Astrocyte of the cerebellum (primary cell): ENCODE measurements at places on chromosomes 16 and 17.

GRCh38 chr17:12536472-12536871, 129.2 kb upstream of the MYOCD start:
- no peak for DNase-seq

- no peak for DNase-seq
These were observed 109.3 kb upstream of the TNRC6C start for GRCh38 chr17:77849239-77849638.

DNA sequence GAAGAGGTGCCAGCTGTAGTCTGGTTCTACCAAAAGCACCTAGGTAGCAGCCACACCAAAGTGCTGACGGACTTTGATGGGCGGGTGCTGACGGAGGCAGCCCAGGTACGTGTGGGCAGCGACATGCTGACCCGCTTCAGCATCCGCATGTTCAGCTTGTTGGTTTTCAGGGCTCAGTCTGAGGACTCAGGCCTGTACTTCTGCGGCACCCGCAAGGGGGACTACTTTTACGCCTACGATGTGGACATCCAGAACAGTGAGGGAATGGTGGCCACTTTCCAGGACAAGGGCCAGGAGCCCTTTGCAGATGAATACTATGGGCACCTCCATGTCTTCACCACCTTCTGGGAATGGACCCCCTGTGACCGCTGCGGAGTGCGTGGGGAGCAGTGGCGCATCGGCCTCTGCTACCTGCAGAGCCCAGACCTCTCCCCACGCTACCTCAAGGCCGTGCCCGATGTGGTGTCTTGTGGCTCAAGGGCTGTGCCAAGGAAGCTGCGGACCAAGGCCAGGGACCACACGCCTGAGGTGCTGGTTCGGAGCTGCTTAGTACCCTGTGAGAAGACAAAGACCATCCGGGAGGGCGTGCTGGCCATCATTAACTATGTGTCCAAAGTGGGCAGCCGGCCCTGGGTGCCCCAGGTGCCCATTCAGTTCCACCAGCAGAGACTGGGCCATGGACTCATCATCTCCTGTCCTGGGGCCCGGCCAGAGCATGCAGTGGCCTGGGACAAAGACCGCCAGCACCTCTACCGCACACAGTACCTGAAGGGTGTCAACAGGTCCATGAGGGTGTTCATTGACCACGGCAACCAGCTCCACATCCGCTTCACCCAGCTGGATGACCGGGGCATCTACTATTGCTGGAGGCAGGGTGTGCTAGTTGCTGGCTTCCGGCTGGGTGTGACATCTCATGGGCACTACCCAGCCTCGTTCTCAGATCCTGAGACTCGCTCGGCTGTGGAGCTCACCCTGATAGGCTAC, 5.0 kb upstream of the EFTUD2 start:
- DNase-seq: no peak

DNA sequence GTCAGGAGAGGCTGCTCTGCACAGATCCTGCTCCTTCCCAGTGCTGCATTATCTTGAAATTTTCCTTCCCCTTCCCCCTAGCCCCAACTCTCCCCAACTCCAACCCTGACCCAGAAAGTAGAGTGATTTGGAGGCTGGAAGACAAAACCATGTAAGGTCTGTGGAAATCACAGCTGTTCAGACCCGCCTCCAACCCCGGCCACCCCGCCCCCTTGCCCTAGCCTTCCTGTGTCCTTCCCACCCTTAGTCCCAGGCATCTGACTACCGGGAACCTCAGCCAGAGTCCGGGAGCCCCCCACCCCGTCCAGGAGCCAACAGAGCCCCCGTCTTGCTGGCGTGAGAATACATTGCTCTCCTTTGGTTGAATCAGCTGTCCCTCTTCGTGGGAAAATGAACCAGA, at the start of gene AOC3:
AOC3 (plus strand) TSS at position 246 of the 400 bp plus-strand sequence; CDS start at position 391, 145 bp downstream.
- DNase-seq: no peak

GRCh38 chr16:12881182-12881581, 20.2 kb upstream of the SHISA9 start:
- DNase-seq: no peak

- DNase-seq: no peak
These were observed 72.7 kb downstream of the OMG start for GRCh38 chr17:31224366-31224765.

DNA sequence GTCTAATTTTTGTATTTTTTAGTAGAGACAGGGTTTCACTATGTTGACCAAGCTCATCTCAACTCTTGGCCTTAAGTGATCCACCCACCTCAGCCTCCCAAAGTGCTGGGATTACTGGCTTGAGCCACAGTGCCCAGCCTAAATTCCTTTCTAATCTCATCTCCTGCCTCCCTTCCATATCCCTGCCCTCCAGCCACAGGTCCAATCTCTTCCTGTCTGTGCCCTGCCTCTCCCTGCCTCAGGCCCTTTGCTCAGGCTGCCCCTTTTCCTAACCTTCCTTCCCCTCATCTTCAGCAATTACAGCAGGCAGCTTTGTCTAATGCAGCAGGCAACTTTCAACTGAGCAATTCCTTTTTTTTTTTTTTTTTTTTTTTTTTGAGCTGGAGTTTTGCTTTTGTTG, 46.8 kb downstream of the CFAP20 start:
- no peak for DNase-seq

DNA sequence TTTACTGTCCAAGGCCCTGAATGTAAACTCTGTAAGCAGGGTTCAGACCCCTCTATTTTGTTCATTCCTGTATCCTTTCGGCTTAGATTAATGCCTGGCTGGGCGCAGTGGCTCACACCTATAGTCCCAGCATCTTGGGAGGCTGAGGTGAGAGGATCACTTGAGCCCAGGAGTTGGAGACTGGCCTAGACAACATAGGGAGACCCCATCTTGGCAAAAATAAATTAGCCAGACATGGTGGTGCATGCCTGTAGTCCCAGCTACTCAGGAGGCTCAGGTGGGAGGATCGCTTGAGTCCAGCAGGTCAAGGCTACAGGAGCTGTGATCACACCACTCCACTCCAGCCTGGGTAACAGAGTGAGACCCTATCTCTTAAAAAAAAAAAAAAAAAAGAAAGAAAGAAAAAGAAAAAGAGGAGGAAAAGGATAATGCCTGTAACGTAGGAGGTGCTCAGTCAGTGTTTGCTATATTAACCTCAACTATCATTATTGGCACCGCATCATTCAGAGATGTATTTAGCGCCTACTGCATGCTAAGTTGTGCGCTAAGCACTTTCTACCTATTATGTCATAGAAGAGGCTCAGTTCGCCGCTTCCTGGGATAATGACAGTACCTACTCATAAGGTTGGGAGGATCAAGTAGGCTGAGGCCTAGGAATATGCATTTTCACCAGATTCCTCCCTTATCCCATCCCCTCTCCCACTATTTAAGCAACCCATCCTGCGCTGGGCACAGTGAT, 5.0 kb downstream of the SOCS1 start:
- no peak for DNase-seq

DNA sequence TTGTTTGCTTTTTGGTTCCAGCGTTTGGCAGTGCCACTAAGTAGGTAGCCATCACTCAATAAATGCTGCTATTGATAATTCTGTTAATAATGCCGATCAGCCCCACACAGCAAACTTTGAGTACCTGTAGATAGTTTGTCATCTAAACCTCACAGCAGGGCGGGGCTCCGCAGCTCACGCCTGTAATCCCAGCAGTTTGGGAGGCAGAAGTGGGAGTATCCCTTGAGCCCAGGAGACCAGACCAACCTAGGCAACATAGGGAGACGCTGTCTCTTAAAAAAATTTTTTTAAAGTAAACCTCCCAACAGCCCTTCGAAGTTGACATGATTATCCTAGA, 1.6 kb downstream of the BFAR start:
- no peak for DNase-seq

DNA sequence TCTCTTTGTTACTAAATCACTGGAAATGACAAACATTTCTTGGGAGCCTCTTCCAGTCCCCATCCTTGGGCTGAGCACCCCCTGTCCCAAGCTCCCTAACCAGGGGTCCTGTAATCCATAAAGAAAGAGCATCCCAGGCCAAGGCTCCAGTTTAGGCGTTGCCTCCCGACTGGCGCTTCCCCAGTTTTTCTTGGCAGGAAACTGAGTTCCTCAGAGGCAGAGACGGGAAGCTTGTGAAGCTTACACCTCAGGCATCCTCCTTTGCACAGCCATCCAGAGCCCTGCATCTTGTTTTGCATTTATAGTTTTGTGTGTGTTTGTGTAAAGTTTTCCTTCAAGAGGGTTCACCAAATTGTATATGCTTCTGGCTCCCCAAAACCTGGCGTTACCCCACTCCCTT, 7.1 kb downstream of the COPZ2 start:
- peak; percentile 26 for DNase-seq

DNA sequence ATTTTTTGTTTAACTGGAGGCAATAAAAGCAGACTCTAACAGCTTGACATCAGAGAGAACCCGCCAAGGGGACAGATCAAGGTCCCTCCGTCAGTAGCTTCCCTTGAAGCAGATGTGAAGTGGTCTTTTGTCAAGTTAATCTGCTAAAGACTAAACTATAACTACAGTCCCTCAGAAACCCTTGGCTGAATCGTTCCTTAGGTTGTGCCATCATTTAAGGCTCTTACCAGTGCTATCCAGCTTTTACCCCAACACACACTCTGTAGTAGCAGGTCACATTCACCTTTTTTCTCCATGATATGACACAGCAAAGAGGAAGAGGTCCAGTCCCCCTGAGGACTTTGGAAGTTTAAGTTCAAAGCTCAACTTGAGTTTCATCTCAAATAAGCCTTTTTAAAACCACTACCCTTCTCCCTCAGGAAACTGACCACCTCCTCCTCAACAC, 49.7 kb downstream of the ERN1 start:
- no peak for DNase-seq

DNA sequence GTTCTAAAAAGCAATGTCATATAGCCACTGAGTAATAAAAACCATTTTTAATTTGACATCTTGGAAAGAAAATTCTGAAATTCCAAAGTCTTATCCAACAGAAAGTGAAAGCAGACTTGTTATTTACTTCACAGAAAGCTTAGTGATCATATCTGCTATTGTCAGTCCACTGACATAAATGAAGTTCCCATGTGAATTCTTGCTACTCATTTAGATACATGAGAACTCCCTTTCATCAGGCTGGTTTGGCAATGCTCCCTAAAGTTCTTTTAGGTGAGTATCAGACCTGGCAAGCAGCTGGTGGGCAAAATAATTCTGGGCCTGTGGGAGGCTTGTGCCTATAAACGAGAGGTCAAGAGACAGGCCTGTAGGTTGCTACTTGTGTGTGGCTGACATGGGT, 23.4 kb downstream of the NME2 start:
- DNase-seq: no peak

DNA sequence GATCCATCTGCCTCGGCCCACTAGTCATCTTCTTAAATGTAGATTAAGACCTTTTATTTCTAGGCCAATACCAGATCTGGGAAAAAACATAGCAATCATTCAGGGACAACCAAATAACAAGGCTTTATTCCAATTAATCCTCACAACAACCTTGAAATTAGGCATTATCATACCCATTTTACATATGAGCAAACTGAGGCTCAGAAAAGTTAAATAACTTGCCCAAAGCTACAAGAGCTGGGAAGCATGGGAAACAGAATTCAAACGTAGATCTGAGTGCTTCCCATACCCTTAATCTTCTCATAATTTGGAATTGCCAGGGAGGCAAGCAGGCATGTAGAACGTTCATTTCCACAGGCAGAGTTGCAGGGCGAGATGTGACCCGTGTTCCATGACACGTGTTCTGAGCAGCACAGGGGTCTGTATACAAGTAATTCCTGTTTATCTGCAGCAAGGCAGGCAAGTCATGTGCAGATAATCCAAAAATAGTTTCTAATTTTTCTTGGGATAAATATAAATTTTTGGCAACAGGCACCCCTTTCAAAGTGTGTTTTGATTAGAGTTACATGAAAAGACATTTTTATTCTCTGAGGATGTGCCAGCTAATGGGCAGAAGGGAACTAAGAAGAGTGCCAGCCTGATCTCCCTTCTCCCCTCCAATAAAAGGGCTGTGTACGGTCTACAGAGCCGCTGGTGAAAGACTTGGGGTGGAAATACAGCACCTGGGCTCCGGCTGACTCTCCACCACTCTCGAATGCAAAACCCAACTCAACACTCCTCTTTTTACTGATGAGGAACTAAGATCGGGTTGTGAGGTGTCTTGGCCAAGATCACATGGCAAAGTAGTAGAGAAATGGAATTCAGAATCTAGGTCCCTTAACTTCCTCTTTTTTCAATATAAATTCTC, 27.7 kb upstream of the MYOCD start:
- DNase-seq: no peak

GRCh38 chr17:31509805-31510177, 118.3 kb downstream of the RAB11FIP4 start:
- no peak for DNase-seq

DNA sequence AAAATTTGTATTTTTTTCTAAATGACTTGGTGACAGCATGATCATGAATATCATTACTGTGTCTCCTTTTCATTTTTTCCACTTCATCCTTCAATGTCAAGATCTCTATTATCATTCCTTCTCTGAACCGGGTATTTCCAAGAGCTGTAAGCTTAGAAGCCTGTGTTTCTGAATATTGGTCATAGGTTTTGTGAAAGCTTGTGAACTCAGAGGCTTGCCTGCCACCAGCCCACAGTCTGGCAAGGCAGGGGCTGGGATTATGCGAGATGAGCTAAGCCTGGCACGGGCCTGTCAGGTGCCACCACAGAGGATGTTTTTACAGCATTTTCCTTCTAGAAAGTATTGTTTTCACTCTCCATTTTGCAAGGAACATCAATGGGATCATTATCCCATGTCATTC, 92.8 kb downstream of the MYH10 start:
- DNase-seq: no peak

- peak; percentile 16 for DNase-seq
These were observed 13.9 kb downstream of the HAGH start for GRCh38 chr16:1812732-1813163.

GRCh38 chr17:78820841-78821240, 19.8 kb downstream of the USP36 start:
- no peak for DNase-seq
